ENCODE measurements at places on chromosomes 5 and 9.

- DNase-seq = no peak
These were observed 4.4 kb downstream of the FGF10 start for GRCh38 chr5:44384816-44385215.

DNA sequence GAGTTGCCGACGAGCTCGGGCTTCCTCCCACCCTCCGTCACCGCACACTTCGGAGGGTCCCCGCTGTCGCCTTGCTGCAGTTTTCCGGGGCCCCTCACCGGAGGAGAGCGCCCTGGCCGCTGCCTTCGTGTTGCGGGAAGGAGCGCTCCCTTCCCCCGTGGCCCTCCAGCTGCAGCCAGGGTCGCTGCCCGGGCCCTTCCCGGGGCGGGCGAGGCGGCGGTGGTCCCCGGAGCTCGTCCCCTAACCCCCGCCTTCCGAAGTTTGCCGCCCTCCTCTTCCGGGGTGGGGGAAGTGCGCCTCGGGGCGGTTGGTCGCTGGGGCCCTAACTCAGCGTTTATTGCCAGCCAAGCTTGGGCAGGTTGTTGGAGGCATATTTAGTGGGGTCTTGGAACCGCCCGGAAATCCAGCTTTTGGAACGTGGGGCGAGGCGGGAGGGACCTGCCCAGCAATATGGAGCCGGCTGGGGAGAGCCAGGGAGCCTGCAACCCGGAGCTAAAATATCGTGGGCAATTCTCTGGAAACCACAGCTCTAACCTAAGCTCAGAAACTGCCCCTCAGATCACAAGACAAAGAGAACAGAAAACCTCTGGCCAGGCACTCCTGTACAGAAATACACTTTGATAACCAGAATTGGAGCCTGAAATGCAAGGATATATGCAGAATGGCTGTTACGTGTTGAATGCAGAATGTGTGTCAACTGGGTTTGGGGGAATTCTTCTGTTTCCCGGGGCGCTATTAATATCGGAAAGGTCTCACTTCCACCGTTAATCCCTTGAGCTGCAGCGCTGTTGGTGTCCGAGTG is 890 bp downstream of the PIK3R1 start:
- DNase-seq = peak; percentile 51

DNA sequence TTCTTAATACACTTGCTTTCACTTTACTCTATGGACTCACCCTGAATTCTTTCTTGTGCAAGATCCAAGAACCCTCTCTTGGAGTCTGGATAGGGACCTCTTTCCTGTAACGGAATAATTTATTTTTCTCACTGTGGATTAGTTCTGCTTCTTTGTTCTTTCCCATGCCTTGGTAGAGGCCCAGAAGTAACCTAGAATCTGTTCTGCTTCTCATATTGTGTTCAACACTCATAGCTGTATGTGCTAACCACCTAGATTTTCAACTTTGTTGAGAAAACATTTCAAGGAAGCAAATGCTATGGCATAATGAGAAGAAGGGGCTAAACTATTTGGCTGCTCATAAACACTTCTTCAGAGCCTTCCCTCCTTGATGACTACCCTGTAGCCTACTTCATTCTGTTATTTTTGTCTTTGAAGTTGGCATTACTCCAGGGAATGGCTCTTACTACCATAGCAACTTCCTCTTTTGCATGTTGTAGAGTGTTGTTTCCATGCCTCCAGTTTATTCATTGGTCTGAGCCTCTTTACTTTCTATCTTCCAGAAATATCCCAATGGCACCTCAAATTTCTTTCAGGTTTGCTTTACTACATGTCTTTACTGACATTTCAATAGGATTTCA is 74.3 kb downstream of the KIAA0825 start:
- no peak for DNase-seq

DNA sequence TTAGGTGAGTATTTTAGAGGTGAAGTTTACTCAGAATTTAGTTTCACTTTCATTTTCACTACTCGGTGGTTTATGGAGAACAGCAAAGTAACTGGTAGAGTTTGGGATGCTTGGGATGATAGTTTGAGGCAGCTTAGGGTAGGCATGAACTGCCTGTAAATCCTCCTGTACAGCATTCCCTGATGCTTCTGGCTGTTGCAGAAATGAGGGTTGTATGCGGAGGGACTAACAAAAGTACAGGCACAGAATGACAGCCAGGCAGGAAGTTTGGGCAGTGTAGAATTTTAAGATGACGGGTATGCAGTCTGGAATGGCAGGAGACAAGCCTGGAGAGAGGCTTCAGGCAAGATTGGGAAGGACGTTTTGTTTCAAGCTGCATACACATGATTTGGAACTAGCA is 48.0 kb upstream of the FAM120AOS start:
- no peak for DNase-seq

- peak; percentile 51 for DNase-seq
These were observed 16.0 kb upstream of the PHF19 start for GRCh38 chr9:120892748-120893610.

Measured in NK-92 treated with Interleukin-12 subunit alpha and Interleukin-12 subunit beta, amount 100 ng/mL, for 24 hours (cell line).